ENCODE measurements at places on chromosomes 7 and 10.

- peak; percentile 70 for DNase-seq
Observed at GRCh38 chr10:132590094-132590751, 52.6 kb downstream of the INPP5A start.

DNA sequence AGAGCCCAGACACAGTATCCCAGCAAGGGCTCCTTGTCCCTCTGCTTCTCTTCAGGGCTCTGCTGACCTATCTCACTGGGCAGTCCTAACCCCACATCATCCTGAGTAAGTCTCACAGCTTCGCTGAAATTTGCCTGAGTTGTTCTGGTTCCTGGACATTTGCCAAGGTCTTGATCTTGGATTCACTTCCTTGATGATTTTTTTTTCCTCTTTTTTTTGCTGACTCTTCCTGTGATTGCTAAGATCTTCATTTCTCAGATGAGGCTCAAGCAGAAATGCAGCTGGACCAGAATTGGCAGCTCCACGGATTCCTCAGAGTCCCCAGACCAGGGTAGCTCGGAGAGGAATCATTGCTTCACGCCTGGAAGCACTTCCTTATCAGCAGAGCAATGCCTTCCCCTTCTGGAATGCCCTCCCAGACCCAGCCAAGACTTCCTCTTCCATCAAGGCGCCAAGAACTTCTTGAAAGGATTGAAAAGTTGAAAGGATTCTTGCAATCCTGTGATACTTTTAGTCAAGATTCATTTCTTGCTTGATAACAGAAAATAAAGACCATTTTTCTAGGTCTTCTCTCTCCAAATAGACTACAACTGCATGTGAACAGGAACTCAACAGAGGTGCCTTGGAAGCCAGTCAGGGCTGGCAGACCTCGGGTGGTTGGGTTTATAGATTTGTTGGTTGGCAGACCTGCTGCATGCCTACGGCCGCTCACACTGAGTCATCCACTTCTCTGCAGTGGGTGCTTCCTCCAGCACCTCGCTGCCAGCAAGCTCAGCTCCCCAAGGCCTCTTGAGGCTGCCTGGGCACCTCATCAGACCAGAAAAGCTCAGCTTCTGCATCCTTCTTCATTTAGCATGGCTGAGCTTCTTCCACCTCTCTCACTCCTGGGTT, 8.8 kb upstream of the AFAP1L2 start:
- DNase-seq = peak; percentile 87

GRCh38 chr10:69385454-69386350, 31.0 kb downstream of the TACR2 start:
- no peak for DNase-seq

- no peak for DNase-seq
Observed at GRCh38 chr7:18940593-18941134, 176.8 kb downstream of the TWIST1 start.

DNA sequence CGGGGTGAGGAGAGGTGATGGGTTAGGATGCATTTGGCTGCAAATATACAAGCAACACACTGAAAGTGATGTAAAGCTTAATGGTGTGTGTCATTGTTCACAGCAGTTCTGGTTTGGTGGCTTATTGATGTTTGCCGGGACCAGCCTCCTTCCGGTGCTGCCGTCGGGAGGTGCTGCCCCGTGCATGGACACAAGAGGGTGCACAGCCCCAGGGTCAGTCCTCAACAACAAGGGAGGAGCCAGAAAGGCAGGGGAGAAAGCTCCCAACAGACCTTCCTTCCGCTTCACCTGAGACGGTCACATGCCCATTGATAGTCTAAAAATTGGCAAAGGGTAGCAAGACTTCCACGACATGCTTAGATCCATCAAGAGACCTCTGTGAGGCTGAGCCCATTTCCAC, 9.5 kb downstream of the RNF32 start:
- no peak for DNase-seq

- no peak for DNase-seq
Observed at GRCh38 chr7:101725921-101726320, 91.5 kb upstream of the CUX1 start.

DNA sequence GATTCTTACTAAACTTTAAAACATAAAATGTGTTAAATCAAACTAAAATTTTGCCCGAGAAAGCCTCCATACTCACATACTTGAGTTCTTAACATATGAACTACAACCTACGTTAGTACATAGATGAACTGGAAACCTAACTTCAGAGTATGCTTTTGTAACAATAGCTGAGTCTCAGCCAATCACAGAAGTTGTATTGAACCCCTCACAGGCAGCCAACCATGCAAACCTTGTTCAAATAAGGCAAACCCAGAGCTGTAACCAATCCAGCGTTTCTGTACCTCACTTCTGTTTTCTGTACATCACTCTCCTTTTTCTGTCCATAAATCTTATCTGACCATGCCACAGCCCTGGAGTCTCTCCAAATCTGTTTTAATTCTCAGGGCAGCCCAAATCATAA, 157.3 kb upstream of the COL1A2 start:
- DNase-seq = no peak

DNA sequence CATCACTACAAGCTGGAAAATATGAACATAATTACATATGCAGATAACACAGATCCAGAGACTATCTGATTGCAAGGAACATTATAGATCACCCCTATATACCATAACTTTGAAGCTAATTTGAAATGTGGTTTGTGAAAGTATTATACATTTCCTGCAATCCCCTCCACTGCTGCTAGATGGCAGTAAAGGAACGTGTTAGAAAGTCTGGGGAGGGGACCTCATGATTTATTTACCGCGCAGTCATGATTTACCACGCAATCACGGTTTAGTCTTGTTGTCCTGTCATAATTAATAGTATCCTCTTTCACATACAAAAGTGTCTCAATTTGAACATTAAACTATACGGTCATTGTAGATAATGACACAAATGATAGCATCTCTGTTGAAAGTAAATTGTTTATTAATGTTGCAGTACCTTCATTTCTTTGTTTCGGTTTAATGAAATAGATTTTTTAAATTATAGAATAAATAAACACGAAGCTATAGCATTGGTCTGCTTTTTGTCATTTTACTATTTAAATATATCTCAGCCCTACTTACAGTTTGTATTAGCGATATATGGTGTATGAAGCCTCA, 145.3 kb upstream of the PRSS1 start:
- no peak for DNase-seq

GRCh38 chr10:71837098-71837827, 13.8 kb downstream of the PSAP start:
- DNase-seq = peak; percentile 46

GRCh38 chr10:27911011-27911410, 87.9 kb downstream of the ODAD2 start:
- DNase-seq = no peak

GRCh38 chr7:50497068-50497642, 47.0 kb upstream of the FIGNL1 start:
- DNase-seq = no peak

- no peak for DNase-seq
Observed at GRCh38 chr7:138520742-138521141, 60.7 kb downstream of the TRIM24 start.

DNA sequence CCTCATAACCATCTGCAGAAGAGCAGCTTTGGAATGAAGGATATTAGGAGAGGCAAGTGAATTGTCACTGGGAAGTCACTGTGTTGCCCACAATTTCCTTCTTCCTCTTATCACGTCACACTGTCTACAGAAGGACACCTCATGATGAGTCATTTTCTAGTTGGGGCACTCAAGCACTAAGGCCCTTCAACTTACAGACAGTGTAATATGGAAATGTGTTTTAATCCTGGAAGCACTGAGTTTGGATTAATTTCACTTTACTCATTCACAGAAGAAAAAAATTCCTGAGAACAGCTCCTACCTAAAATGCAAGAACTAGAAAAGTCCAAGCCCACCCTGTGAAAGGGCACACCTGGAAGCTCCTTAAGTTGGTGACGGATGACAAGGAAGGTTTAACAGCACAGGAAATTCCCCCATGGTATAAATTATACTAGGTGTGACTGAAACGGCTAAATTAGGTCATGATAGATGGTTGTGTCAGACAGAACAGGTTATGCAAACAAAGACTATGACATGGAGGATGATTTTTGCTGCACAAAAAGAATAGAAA, 56.6 kb downstream of the PARD3 start:
- no peak for DNase-seq

DNA sequence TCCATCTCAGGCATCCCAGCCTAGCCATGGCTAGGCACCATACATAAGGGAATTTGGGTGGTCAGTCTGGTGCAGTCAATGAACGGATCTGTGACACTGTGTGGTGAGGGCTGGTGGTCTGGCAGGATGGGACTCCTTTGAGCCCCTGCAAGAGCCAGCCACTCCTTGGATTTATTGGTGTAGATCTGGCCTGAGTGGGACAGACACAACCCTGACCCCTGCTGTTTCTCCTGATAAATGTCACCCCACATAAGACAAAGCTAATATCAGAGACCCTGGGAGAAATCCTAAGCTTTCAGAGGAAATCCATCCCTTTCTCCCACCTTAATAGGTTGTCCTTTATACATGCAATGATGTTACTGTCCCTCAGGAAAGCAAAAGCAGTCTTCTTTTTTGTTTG, 2.3 kb downstream of the FBXO24 start:
- DNase-seq = no peak

- no peak for DNase-seq
Observed at GRCh38 chr10:17062493-17062892, 67.1 kb downstream of the CUBN start.

DNA sequence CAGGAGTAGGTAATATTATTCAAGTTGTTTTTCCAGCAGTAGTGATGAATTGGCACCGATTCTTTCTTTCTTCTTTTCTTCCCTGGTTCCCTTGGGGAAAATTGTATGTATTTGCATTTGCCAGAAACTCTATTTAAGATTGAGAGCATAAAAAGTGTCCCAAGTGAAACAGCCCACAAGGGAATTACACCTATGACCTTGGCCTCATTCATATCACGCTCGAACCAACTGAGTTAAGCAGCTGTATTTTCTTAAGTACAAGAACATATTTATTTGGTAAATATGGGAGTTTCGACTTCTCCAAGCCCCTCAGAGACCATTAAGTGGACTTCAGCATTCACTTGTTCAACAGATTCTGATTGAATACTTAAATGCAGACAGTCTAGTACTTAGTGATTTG, 54.1 kb upstream of the MET start:
- no peak for DNase-seq

GRCh38 chr10:62769574-62770242, 34.8 kb upstream of the ADO start:
- DNase-seq = no peak

DNA sequence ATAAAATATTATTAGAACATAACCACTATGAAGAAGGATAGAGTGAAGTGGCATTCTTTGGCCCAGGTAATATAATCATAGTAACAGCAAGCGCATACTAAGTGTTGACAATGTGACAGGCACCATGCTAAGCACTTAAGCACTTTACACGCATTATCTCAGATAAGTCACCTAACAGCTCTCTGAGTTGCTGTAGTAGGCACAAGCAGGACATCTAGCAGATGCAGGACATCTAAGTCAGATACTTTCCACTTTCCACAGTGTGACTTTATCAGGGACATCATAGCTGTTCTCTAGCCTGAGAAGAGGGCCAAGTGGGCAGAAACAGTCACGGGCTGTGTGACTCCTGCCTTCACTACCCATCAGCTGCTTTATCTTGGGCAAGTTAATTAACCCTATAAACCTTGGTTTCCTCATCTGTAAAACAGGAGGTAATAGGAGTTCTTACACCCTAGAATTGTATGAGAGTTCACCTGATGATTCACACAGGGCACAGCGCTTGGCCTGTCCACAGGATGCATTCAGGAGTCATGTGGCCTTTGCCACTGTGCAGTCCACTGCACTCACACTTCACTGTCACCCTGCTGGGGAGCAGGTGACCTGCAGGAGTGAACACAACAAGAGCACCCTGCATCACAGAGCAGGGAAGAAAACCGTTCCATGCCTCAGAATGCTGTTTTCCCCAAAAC, 12.5 kb downstream of the LIPA start:
- no peak for DNase-seq

GRCh38 chr7:151607464-151607867, 87.8 kb upstream of the RHEB start:
- DNase-seq = no peak
